Naive thymus-derived CD8-positive, alpha-beta T cell (primary cell): ENCODE measurements at places on chromosomes 2 and 18. TPM values are rescaled to one million over a fixed set of nuclear protein-coding genes. Genes with fewer than 3 reads are reported as not detected.

DNA sequence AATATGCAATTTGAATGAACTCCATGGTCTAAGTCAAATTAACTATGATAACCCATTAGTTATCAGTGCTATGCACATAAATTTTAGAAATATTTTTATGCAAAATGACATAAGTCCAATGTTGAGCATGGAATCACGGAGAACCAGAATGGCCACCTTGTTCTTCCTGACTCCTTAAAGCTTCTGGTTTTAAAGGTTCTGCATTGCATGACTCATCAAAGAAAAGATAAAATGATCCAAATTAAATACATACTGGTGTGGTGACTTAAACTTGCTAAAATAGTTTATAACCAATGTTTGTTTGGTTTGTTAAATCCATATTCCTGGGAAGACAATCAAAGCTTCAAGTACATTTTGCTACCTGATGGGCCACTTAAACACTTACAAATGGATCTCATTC is 1146.9 kb upstream of the NRXN1 start:
- H3K36me3 ChIP-seq: no peaks in the 10 kb centered on the region
- H3K27ac ChIP-seq: no peak overlapping the region

- peaks cover 5% of the 10 kb centered on the region for H3K4me1 ChIP-seq
- DNase-seq: no peak
- no peak overlapping the region for H3K4me3 ChIP-seq
These were observed 166.1 kb downstream of the LAMA1 start for GRCh38 chr18:6951336-6952090.

- no peak overlapping the region for H3K4me3 ChIP-seq
- peaks cover 31% of the 10 kb centered on the region for H3K27me3 ChIP-seq
- no peak overlapping the region for H3K27ac ChIP-seq
- H3K4me1 ChIP-seq: peaks cover 2% of the 10 kb centered on the region
These were observed 5.5 kb upstream of the OSBPL1A start for GRCh38 chr18:24403076-24403475.

DNA sequence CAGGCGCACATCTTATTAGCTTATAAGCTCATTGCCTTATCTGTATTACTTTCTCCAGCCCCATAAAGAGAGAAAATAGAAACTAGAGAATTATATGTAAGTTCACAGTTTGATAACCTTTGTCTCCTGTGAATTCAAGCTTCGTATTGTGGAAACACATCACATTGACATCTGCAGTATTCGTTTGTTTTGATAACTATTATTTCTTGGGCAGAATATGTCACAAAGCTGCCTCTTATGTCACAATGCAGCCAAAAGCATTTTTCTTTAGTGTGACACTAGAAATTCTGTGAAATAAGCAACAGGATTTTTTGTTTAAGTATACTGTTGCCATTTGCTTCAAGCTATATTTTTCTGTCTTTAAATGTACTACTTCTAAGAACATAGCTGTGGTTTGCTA is 221.5 kb downstream of the DOK6 start:
- H3K4me1 ChIP-seq: no peaks in the 10 kb centered on the region
- H3K27ac ChIP-seq: no peak overlapping the region
- H3K36me3 ChIP-seq: no peaks in the 10 kb centered on the region
- no peaks in the 10 kb centered on the region for H3K27me3 ChIP-seq
- no peak overlapping the region for H3K4me3 ChIP-seq

DNA sequence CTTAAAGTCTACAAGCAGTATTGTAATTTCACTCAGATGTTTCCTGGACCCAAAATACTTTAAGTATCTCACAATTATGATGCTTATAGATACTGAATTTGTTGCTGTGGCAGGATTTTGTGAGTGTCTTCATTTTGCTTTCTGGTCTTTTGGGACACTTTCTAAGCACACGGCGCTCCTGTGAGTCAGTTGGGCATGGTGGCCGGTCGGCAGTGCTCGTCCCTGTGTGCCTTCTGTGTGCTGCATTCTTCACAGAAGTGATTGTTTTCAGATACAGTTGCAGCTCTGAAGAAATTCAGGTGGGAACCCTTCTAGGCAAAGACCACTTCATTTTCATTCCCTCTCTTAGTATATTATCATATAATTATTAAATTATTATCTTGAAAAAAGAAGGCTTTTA is 273.3 kb downstream of the ZNF407 start:
- no peak overlapping the region for H3K27ac ChIP-seq
- H3K4me1 ChIP-seq: no peaks in the 10 kb centered on the region
- DNase-seq: no peak
- H3K27me3 ChIP-seq: no peaks in the 10 kb centered on the region

The TMEM169 gene
- 1.8 TPM for polyA plus RNA-seq

The SPDYA gene
- polyA plus RNA-seq: not detected

DNA sequence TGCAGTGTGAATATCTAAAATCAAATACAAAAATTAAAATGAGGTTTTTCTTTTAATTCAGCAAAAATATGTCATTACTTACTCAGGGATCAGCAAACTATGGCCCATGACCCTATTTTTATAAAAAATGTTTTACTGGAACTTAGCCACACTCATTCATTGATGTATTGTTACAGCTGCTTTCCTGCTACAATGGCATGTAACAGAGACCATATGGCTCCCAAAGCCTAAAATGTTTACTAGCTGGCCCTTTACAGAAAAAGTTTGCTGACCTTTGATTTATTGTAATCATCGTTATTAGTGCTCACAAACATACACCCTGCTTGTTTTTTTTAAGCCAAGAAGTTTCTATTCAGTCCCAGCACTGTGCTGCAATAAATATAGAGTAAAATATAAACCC is 120.3 kb downstream of the PLA2R1 start:
- H3K36me3 ChIP-seq: no peaks in the 10 kb centered on the region
- no peak for DNase-seq
- H3K4me3 ChIP-seq: no peak overlapping the region
- no peak overlapping the region for H3K27ac ChIP-seq
- H3K4me1 ChIP-seq: no peaks in the 10 kb centered on the region

DNA sequence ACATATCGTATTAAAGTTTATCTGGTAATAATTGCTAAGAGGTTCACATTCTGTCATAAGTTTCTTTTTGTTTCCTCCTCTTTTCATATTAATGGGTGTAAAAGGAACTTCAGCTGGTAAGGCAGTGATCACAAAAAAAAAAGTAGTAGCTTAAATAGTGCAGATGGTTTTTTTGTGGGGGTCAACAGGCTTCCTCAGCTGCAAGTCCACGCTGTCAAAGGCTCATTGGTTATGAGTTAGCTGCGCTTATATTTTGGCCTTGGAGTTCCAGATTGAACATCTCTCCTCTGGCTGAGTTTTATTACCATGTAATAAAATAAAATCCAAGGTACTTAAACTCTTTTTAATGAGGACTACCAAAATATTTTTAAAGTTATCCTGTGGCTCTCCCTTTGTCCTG is 277.0 kb upstream of the ZEB2 start:
- H3K27me3 ChIP-seq: no peaks in the 10 kb centered on the region
- H3K4me3 ChIP-seq: no peak overlapping the region
- no peak for DNase-seq
- H3K27ac ChIP-seq: no peak overlapping the region
- no peaks in the 10 kb centered on the region for H3K4me1 ChIP-seq

DNA sequence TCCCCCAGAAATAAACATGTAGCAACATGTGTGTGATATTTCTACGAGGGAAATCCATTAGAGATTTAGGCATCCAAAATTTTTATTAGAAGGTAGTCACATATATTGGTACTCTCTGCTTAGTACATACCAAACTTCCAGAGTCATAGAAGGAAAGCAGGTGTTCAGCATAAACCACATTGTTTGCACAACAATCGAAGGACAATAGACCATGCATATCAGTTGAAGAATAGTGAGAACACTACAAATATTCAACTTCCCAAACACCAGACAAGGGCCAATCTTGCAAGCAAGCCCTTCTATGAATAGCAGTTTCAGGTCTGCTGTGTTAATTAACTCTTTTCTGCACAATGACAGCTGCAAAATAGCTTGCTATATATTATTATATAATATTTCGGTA is 702.2 kb downstream of the ERBB4 start:
- no peak for DNase-seq
- no peaks in the 10 kb centered on the region for H3K27me3 ChIP-seq

The MEP1B gene
- not detected for polyA plus RNA-seq

DNA sequence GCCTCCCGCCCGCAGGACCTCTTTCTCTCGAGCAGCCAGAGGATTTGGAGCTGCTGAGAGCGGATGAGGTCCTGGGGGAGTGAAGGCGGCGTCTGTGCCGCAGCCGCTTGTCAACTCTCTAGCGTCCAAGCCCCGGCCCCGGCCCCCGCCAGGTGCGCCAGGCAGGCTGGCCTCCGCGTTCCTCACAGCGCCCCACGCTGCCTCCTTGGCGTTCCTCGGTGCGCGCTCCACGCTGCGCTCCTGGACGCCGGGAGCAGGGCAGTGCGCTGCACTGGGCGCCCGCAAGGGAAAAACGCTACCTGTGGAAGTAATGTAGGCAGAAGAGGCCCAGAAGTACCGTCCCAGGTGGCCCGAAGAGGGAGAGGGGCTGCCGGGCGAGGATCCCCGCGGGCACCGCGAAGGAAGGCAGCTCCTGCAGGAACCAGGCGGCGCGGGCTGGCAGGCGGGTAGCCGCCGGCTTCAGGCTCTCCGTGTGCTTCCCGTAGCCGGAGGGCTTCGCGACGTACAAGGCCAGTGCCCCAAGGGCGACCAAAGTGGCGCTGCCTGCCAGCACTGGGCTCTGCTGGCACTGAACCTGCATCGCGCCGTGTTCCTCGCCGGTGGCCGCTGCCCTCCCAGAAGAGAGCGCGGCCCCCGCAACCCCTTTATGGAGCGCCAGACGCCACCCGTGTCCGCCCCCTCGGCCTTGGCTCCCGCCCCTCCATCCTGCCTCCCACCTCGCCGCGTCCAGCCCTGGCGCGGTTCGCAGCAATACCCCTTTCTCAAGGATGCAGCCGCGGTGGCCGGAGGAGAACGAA is at the start of gene SRD5A2:
Gene SRD5A2, minus strand, starts transcription at position 618 of the 797 bp plus-strand sequence. Its CDS starts 38 bp downstream, at position 580.
- no peak within 1 kb of the TSS for H3K4me3 ChIP-seq
- peaks cover 49% of the 10 kb centered on the region for H3K27me3 ChIP-seq
- no peaks in the 10 kb centered on the region for H3K36me3 ChIP-seq
- no peak within 1 kb of the TSS for H3K27ac ChIP-seq

DNA sequence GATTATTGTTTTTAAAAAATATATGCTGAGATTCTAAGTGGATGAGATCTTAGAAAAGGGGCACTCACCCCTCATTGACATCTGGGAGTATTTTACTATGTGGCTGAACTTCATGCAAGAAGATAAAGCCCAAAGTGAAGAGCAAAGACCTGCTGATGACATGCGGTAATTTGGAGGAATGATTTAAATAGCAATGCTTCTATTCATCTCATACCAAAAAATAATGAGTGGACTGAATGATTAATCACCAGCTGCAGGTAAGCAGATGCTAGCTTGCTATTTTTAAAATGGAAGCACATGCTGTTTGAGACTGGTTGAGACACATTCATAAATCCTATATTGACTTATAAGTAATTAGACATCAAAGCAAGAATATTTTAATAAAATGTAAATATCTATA is 12.7 kb upstream of the CDK15 start:
- no peak for DNase-seq
- H3K27me3 ChIP-seq: peaks cover 14% of the 10 kb centered on the region
- no peak overlapping the region for H3K27ac ChIP-seq
- H3K4me1 ChIP-seq: peaks cover 1% of the 10 kb centered on the region

- H3K27me3 ChIP-seq: no peaks in the 10 kb centered on the region
- peaks cover 38% of the 10 kb centered on the region for H3K36me3 ChIP-seq
- no peak overlapping the region for H3K4me3 ChIP-seq
- DNase-seq: no peak
- no peaks in the 10 kb centered on the region for H3K4me1 ChIP-seq
These were observed 55.9 kb upstream of the NT5C1B start for GRCh38 chr2:18645315-18645714.

- no peaks in the 10 kb centered on the region for H3K27me3 ChIP-seq
- no peak for DNase-seq
- H3K4me1 ChIP-seq: no peaks in the 10 kb centered on the region
- no peaks in the 10 kb centered on the region for H3K36me3 ChIP-seq
- no peak overlapping the region for H3K4me3 ChIP-seq
These were observed 262.0 kb downstream of the CAMKMT start for GRCh38 chr2:44623622-44624351.

GRCh38 chr2:45379399-45380087 is 231.5 kb downstream of the SRBD1 start:
- peaks cover 9% of the 10 kb centered on the region for H3K36me3 ChIP-seq
- no peaks in the 10 kb centered on the region for H3K27me3 ChIP-seq
- H3K27ac ChIP-seq: no peak overlapping the region
- H3K4me3 ChIP-seq: no peak overlapping the region
- no peaks in the 10 kb centered on the region for H3K4me1 ChIP-seq

The LYG2 gene
- polyA plus RNA-seq: not detected

The DYSF gene
- polyA plus RNA-seq: 3.0 TPM

DNA sequence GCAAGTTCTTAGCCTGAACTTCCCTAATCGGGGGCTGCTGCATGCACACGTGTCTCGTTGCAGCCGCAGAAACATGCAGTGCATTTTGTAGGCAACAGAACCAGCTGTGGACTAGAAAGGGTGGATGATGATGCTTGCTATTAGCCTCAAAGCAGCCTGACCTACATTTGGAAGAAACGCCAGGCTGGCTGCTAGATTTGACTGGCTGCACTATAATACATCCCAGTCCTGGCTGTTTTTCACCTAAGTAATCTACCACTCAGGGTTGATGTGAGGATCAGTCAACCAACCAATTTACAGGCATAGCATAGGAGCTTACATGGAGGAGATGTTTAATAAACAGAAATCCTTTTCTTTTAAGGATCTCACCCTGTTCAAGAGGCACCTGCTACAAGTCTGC is 56.4 kb upstream of the SPP2 start:
- H3K4me3 ChIP-seq: no peak overlapping the region
- no peak overlapping the region for H3K27ac ChIP-seq
- peaks cover 10% of the 10 kb centered on the region for H3K36me3 ChIP-seq
- no peak for DNase-seq
- no peaks in the 10 kb centered on the region for H3K27me3 ChIP-seq

- H3K4me1 ChIP-seq: peaks cover 3% of the 10 kb centered on the region
- peaks cover 16% of the 10 kb centered on the region for H3K27me3 ChIP-seq
- no peak overlapping the region for H3K4me3 ChIP-seq
- DNase-seq: no peak
- H3K36me3 ChIP-seq: no peaks in the 10 kb centered on the region
These were observed 313.8 kb downstream of the PDE11A start for GRCh38 chr2:177758591-177759371.

The C2orf80 gene
- not detected for polyA plus RNA-seq

DNA sequence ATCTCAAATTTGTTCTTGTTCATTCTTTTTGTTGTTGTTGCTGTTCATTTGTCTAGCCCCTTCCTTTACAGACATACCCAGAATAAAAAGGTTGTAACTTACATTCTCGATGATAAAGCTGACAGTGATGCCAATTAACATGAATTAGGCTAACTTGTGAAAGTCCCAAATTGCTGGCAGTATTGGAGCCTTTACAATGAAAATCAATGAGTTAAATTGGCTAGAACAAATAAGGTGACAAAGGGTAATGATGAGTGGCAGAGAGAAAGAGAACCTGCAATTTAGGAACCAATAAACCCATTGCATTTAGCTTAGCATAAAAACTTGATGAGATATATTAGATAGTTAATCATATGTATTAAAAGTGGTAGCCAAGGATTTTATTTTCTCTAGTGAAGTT is 521.0 kb downstream of the ADCYAP1 start:
- H3K4me1 ChIP-seq: no peaks in the 10 kb centered on the region
- no peaks in the 10 kb centered on the region for H3K36me3 ChIP-seq
- no peak for DNase-seq
- H3K27ac ChIP-seq: no peak overlapping the region
